ENCODE measurements at places on chromosomes 13 and 19.

DNA sequence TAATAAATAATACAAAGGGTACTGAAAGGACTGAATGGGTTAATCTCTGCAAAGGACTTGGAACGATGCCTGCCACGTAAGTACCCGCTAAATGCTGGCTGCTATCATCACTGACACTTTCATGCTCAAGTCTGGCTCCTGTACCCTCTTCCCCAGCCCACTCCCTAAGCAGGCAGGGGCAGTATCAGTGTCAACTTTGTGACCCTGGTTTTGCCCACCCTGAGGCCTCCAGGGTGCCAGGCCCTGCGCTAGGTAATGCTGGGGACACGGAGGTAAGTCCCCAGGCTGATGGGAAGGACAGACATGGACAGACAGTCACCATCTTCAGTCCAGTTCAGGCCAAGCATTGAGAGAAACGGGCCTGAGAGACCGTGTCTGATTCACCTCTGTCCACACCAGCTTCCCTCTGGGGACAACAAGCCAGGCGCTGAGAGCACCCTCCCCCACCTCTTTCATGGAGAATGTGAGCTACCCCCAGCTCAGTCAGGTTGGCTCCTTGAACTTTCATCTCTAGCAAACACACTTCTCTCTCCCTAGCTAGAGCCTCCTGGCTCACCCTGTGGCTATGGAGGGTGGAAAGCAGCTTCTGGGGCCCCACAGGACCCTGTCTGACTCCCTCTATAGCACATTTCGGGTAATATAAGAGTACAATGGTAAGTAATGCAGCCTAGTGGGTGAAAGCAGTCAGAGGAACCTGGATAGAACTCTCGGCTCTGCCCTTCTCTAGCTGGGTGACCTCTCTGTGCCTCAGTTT, 800 bp downstream of the ETFB start:
- DNase-seq = no peak

DNA sequence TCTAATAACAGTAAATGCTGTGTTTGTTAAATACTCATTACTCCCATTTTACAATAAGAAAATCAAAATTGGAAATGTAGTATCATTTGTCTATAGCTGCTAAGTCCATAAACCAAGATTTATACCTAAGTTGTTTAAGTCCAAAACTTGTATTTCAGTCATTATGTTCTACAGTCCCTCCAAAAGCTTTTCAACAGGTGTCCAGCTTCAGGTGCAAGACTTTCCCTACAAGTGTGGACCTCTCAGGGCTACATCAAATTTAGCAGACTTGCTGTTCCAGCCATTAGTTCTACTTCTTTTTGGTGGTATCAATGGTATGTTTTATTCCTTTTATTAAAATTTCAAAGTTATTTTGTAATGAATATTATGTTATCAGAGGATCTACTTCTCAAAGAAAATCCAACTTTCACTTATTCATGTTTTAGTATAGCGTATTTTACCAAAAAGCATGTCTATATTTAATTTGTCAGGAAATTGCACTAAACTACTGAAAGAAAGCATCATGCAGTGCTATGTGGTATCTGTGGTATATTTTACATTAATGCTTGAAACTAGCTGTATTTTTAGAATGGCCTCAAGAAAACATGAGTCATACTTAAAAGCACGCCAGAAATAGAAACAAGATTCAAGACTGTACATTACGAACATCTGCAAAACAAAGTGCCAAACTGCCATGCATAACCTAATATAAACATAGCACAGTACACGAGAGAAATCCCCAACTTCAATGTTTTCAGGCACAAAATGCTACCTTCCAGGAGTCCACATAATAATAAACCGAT, 44.5 kb downstream of the VWA8 start:
- DNase-seq = no peak

GRCh38 chr19:44111910-44112463, 1.2 kb upstream of the ZNF225 start:
- DNase-seq = no peak

DNA sequence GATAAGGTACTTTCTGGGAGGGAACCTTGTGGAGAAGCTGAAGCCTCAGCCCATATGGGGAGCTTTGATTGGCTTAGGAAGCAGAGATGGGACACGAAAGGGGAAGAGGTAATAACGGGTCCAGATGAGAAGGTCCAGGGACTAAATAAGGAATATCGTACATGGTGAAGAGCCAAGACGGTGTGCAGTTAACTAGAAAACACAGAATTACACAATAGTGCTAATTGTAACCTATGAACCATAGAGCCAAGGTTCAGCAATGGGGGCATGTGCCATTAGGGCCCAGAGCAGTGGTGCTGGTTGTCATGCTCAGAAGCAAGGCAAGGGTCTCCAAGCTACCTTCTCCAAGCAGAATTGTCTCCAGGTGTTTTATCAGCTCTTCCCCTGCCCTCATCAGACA, 106.1 kb downstream of the IRS2 start:
- no peak for DNase-seq

- no peak for DNase-seq
These were observed 140.5 kb downstream of the KLF12 start for GRCh38 chr13:73993661-73994060.

- DNase-seq = no peak
These were observed 67.2 kb upstream of the FNDC3A start for GRCh38 chr13:48908381-48909055.

DNA sequence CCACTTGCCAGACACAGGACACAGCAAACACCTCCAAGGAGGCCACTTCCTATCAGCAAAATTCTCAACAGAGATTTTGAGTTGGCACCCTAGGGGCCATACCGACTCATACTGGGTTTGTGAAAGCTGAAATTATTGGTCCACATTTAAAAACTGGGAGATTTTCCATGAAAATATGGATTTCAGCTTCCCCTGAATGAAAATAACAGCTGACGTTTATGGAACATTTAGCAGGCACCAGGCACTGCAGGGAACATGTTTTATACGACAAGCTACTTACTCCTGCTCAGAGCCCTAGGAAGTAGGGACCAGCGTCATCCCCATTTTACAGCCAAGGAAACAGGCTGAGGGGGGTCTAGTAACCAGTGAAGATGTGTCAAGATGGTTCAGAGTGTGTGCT, 169.3 kb downstream of the IER2 start:
- DNase-seq = no peak

GRCh38 chr19:29544656-29545360, 19.0 kb downstream of the VSTM2B start:
- no peak for DNase-seq

GRCh38 chr13:45198041-45198440, 2.8 kb downstream of the KCTD4 start:
- no peak for DNase-seq

DNA sequence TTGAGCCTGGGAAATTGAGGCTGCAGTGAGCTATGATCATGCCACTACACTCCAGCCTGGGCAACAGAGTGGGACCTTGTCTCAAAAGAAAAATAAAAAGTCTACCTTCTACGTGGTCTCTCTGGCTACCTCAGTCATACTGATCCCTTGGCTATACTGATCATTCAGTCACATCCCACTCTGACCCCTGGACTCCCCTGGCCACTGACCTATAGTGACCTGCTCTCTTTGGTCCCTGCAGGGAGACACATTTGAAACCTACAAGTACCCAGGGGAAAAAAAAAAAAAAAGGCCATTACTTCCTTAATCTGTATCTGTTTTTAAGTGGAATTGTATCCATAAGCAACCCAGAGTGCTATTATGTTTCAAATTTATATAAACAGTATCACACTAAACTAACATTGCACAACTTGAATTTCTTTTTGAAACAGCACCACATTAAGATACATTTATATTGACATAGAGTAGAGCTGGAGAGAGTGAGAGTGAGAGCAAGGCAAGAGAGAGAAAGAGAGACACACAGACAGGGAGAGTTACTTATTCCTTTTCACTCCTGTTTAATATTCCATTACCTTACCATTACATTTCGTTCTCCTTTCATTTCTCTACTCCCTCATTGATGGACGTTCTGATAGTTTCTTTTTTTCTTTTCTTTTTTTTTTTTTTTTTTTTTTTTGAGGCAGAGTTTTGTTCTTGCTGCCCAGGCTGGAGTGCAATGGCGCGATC, 23.7 kb upstream of the CERS4 start:
- DNase-seq = no peak

DNA sequence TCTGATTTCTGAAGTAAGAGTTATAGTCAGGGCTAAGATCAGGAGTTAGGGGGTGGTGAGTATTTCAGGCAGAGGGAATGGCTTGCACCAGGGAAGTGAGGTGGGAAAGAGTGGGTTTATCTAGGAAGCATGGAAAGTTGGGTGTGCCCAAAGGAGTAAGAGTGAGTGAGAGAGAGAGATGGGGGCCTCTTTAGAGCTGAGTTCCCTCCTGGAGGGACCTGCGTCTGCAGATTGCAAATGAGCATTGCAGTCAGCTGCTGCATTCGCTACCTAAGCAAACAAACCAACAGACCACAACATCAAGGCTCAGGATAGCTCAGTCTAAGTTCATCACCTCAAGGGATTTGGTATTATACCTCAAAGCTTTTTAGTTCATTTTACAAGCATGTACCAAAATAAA, 405.8 kb downstream of the FGF9 start:
- DNase-seq = no peak

- DNase-seq = no peak
These were observed 133.2 kb downstream of the FRY start for GRCh38 chr13:32164622-32165268.
